ENCODE measurements at places on chromosomes 4 and X. TPM values are rescaled to one million over a fixed set of nuclear protein-coding genes. Genes with fewer than 3 reads are reported as not detected.

The SPANXA1 gene
- total RNA-seq = not detected

DNA sequence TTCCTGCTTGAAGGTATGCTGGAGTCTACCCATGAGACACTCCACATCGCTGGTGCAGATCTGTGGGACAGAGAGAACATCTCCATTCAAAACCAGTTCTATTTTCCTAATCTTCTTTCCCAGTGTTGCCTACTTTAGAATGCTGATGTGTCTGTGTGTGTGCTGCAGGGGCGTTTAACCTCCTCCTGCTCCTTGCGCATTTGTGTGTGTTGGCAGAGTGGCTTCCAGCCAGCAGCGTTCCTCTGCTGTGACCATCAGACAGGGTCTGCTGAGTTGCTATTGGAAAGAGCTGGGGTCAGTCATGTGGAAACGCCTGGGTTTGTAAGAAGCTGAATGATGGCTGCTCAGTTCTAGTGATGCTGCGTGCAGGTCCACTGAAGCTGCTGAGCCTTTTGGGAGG lies 223.6 kb downstream of the RBMX2 start:
- DNase-seq = no peak

DNA sequence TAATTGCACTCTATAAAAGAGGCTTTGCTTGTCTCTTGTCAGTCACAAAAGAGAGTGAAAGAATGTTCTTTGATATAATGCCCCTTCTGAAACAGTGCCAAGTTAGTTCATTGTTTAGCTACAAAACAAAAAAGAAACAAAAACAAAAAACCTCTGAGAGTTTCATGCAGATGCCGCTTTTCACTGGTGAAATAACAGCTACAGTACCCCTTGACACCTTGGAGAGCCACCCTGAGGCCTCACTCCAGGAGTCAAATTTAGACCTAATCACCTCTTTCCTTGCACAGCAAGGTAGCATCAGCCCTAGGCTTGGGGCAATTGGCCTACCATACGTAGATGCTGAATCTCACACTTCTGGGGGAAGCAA lies 185.2 kb downstream of the UNC5C start:
- DNase-seq = no peak

GRCh38 chr4:154779362-154779947 lies 1.6 kb upstream of the RBM46 start:
- no peak for DNase-seq

DNA sequence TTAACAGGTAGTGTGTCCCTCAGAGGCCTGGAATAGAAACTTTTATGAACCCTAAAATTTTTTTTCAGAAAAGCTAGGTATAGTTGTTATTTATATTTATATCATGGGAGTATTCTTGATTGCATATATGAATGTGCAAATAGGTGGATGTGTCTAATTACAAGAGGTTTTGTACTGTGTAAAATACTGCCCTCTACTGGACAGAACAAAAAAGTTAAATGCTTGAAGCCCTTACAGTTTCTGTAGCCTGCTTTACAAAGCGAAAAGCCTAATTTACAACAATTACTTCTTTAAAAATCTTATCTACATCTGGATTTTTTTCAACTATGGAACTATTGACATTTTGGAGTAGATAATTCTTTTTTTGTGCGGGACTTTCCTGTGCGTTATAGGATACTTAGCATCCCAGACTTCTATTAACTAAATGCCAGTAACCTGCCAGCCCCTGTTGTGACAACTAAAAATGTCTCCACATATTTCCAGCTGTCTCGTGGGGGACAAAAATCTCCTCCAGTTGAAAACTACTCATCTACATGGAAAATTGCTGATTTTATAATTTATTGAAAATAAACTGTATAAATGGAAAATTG lies 35.1 kb downstream of the ENPEP start:
- DNase-seq = no peak

The HSFX3 gene
- not detected for total RNA-seq

The ITGB1BP2 gene
- total RNA-seq = 1.4 TPM
